ENCODE measurements at places on chromosomes 11 and 22.
A peak's percentile ranks its signal among the peaks of the same experiment; 100 is the strongest.

GRCh38 chr11:95950905-95951304 is 27.0 kb upstream of the MTMR2 start:
- no peak for DNase-seq

GRCh38 chr22:39103431-39103830 is 6.4 kb downstream of the APOBEC3H start:
- DNase-seq: no peak

DNA sequence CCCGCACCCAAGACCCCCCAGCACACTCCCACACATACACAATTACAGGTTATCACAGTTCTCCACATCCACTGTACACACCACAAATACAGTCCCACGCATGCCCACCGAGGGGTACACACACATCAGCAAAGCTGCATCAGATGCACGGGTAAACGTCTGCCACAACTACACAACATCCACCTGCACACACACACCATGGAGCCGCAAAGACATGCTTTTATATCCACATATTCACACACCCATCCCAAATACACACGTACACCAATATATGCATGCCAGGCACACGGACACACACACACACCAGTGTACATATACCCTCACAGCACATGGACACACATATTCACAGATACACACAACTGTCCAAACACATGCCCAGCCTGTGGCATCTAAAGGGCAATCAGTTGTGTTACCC is 5.4 kb upstream of the KCNJ4 start:
- DNase-seq: no peak

- no peak for DNase-seq
Measured at GRCh38 chr11:46947399-46948077, 11.0 kb downstream of the CSTPP1 start.

DNA sequence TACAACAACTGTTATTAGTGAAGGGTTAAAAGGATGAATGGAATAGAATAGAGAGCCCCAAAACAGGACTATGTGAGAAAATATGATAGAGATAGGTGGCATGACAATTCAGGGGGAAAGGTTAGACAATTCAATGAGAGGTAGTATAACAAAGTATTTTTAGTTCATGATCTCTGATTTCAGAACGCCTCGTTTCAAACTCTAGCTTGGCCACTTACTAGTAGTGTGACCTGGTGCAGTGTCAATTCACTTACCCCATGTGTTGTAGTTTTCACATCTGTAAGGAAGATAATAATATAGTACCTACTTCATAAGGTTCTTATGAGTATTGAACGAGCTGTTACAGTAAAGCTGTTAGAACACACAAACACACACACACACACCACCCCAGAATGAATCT is 308.0 kb downstream of the SWAP70 start:
- DNase-seq: no peak

- DNase-seq: no peak
Measured at GRCh38 chr11:64323373-64323772, 5.5 kb downstream of the PRDX5 start.

DNA sequence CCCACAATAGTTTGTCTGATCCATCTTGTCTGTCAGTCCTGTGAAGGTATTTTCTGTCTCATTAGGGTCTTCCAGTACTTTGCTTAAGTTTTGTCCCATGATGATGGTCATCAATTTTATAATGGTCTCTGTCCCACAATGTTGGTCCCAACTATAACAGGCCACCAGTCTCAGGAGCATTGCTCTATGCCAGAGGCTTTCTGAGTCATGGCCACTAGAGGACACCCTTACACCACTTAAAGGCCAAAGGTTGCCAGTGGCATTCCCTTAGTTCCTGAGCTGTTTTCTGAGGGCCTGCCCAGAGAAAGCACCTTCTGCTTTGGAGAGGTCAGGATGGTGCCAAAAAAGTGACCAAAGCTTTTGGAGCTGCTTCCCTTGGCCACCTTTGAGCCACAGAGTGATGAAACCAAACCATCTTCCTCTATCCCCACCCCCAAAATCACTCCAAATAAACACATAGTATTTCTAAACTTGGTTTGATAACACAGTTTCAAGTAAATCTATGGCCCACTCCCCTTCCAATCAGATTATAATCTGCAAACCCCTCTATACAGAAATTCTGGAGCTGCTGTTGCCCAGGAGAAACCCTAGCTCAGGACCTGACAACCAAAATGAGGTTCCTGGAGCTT is 19.3 kb downstream of the EIF3F start:
- no peak for DNase-seq

DNA sequence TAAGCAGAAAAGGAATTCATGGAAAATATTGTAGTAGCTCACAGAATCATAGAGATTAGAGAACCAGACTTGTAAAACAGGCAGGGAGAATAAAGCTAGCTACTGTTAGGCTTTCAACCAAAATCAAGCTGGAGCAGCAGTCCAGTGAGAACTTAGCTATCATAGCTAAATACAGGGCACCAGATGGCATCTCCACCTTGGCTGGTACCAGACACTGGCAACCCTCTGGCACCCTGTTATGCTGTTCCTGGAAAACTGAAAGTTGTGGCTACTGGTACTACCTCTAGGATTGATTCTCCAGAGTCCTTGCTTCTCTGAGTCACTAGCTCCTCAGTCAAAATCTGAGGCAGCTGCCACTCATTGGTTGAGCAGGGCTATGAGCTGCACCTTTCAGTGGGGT is 6.0 kb upstream of the DRD2 start:
- no peak for DNase-seq

DNA sequence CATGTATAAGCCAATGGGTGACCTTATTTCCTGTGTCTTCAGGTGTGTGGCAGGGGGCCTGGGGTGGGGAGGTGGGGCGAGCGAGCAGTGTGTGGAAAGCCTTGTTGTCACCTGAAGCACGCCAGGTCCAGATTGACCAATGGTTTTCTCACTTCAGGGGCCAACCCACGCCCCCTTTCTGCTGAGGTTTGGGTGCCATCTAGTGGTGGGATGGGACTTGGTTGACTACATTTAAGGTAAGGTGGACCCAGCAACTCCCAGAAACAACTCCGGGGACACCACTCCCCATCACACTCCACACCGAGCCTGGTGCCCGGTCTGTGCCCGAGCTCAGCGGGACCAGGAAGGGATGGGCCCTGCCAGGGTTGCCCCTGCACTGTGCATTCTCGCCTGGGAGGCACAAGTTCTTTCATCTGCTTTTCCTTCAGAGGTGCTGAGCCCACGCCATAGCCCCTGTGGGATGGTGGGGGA is 40.0 kb downstream of the TPCN2 start:
- DNase-seq: peak; percentile 86

DNA sequence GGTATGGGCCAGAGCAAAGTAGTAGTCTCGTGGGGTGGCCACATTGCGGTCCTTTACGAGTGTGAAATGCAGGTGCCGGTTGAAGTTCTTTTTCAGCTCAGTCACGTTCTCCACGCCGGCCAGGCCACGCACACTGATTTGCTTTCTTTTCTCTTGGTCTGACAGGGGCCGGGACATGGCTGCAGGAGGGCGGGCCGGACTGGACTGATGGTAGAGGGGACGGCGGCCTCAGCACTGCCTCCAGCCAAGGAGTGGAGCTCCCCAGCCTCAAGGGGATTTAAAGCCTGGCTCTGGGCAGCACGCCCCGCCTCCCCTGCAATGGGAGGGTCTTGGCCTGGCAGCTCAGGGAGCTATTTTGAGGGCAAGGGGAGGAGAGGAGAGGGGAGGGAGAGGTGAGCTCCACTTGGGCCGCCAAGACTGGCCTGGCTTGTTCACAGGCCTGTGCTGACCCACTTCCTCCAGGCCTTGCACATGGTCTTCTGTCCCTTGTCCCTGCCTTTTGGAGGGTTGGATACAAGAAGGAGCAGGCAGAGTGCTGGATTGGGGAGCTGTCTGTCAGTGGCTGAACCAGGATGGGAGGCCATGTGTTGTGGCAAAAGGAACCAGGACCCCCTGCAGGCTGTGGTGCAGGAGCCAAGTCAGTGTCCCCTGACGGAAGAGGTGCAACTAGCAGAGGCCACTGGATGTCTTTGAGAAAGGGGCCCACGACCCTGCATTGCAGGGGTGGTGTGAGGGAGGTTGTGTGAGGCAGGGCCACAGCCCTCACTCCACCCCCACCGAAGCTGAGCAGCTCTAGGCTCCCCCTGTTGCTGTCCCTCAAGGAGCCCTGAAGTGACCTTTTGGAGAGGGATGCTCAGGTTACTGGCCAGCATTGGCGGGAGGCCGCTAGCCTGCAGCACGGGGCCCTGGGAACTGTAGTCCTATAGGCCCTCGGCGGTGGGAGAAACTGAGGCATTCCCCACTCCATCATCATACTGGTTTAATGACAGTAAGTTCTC is at the start of gene PYGM:
Gene PYGM (minus strand): TSS at position 253 of the 998 bp plus-strand sequence. CDS start 76 bp downstream, at position 177.
- no peak for DNase-seq
